Activated CD4-positive, alpha-beta T cell treated with anti-CD3 and anti-CD28 coated beads for 36 hours (primary cell): ENCODE measurements at places on chromosomes 2 and 18. TPM values are rescaled to one million over a fixed set of nuclear protein-coding genes. Genes with fewer than 3 reads are reported as not detected.
A peak's percentile ranks its signal among the peaks of the same experiment; 100 is the strongest.

Gene IL36G
- not detected for total RNA-seq

Gene SCLY
- total RNA-seq, result 60.5 TPM

- no peaks in the 10 kb centered on the region for H3K36me3 ChIP-seq
- peaks cover 11% of the 10 kb centered on the region for H3K4me1 ChIP-seq
- no peak overlapping the region for H3K27ac ChIP-seq
- H3K27me3 ChIP-seq, result peaks cover 4% of the 10 kb centered on the region
- DNase-seq, result no peak
- H3K4me3 ChIP-seq, result no peak overlapping the region
These were observed 7.8 kb downstream of the MERTK start for GRCh38 chr2:111905990-111906735.

DNA sequence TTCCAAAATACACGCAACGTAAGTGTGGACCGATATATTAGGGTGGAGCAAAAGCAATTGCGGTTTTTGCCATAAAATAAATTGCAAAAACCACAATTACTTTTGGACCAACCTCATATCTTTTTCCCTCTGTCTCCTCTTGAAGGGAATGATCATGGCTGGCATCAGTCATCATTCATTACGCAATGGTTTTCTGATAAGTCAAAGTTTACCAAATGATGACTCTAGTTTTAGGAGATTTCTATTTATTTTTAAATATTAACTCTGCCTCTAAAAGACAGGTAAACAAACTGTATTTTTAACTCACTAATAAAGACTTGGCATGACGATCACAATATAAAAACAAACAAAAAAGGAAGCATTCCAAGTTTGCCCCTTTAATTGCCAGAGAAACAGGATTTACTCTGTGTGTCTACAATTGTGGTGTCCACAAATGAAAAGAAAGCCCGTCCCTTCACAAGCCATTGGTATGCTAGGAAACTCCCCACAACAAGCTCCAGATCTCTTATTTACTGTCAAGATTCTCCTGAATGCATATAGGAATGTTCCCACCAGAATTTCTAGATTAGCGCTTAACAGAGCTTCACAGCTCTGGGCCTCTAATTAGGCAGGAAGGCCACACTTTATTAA lies 61.3 kb downstream of the IRS1 start:
- no peak for DNase-seq
- no peak overlapping the region for H3K27ac ChIP-seq
- H3K27me3 ChIP-seq, result no peaks in the 10 kb centered on the region
- H3K4me1 ChIP-seq, result peaks cover 9% of the 10 kb centered on the region

GRCh38 chr2:133941666-133942065 lies 312.2 kb upstream of the MGAT5 start:
- H3K4me1 ChIP-seq, result no peaks in the 10 kb centered on the region
- no peak overlapping the region for H3K27ac ChIP-seq
- no peaks in the 10 kb centered on the region for H3K36me3 ChIP-seq

GRCh38 chr2:24466871-24467870 lies 23.9 kb upstream of the NCOA1 start:
- H3K4me3 ChIP-seq, result no peak overlapping the region
- no peaks in the 10 kb centered on the region for H3K36me3 ChIP-seq
- H3K4me1 ChIP-seq, result no peaks in the 10 kb centered on the region
- DNase-seq, result no peak
- H3K27ac ChIP-seq, result no peak overlapping the region

Gene RTP5
- total RNA-seq, result not detected

Gene IL1F10
- not detected for total RNA-seq

Gene PARD3B
- not detected for total RNA-seq

Gene SOCS6
- total RNA-seq, result 2.1 TPM

GRCh38 chr2:212712466-212712865 lies 173.9 kb upstream of the ERBB4 start:
- H3K4me1 ChIP-seq, result no peaks in the 10 kb centered on the region
- no peaks in the 10 kb centered on the region for H3K36me3 ChIP-seq
- DNase-seq, result no peak
- no peak overlapping the region for H3K4me3 ChIP-seq

GRCh38 chr2:19140463-19141208 lies 217.8 kb downstream of the OSR1 start:
- H3K4me1 ChIP-seq, result no peaks in the 10 kb centered on the region
- no peaks in the 10 kb centered on the region for H3K36me3 ChIP-seq
- no peak overlapping the region for H3K27ac ChIP-seq

Gene DNAH7
- not detected for total RNA-seq

Gene IRS1
- 3.3 TPM for total RNA-seq

DNA sequence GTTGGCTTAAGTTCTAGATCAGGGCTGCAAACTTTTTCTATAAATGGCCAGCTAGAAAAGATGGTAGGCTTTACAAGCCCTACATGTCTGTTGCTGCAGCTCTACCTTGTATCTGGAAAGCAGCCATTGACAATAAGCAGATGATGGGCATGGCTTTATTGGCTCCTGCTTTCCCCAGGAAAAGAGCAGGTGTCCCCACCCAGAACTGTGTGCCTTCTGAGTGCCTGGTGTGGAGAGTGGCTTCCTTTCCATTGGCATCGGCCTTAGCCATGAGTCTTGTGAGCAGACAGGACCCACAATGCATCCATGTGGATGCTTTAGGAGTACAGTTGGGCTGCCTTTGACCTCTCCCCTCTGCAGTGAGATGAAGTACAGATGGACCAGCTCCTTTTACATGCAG lies 120.2 kb downstream of the CD8B2 start:
- no peaks in the 10 kb centered on the region for H3K36me3 ChIP-seq
- no peaks in the 10 kb centered on the region for H3K4me1 ChIP-seq

Gene M1AP
- 0.33 TPM for total RNA-seq

GRCh38 chr2:174802459-174802858 lies 38.2 kb upstream of the CHRNA1 start:
- H3K27me3 ChIP-seq, result no peaks in the 10 kb centered on the region
- no peak overlapping the region for H3K27ac ChIP-seq
- no peak for DNase-seq
- H3K36me3 ChIP-seq, result no peaks in the 10 kb centered on the region
- peaks cover 1% of the 10 kb centered on the region for H3K4me1 ChIP-seq

Gene CCDC150
- total RNA-seq, result 11.8 TPM

GRCh38 chr2:67797801-67798540 lies 264.8 kb downstream of the C1D start:
- H3K4me3 ChIP-seq, result no peak overlapping the region
- H3K4me1 ChIP-seq, result no peaks in the 10 kb centered on the region
- H3K27me3 ChIP-seq, result peaks cover 8% of the 10 kb centered on the region
- H3K36me3 ChIP-seq, result no peaks in the 10 kb centered on the region
- H3K27ac ChIP-seq, result no peak overlapping the region

DNA sequence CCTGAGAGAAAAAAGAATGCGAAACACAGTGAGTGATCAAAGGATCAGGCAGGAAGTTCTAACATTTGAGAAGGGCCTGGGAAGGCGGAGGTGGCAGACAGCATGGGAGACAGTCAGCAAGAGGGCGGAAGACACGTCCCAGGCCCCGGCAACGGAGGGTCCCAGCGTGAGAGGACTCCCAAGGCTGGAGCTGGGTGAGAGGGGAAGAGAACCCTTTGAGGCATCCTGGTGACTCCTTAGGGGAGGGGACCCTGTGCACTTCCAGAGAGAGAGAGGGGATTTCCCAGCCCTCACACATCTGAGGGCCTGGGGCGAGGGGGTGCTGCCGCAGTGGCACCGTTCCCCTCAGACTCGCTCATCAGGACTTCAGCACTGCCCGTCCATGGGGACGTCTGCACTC lies 133.4 kb downstream of the RTP5 start:
- no peak for DNase-seq
- H3K27ac ChIP-seq, result peak overlapping the region; percentile 53
- H3K36me3 ChIP-seq, result no peaks in the 10 kb centered on the region
- no peaks in the 10 kb centered on the region for H3K27me3 ChIP-seq
- H3K4me3 ChIP-seq, result no peak overlapping the region

DNA sequence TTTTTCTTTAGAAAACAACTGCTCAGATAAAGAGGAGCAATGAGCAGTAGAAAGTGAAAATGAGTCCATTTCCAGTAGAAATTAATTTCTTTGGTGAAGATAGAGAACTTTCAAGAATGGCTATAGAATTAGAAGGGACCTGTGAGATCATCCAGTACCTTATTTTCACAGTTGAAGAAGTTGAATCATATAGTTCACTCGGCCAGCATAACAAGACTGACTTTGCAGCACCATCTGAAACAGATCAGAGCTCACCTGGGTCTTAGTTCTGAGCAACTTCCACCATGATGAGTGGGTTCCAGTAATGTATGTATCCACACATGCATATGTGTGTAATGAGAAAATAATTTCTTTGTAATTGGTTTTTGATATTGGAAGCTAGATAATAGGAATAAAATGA lies 58.6 kb downstream of the CERS6 start:
- peaks cover 6% of the 10 kb centered on the region for H3K36me3 ChIP-seq
- H3K4me1 ChIP-seq, result peaks cover 25% of the 10 kb centered on the region

DNA sequence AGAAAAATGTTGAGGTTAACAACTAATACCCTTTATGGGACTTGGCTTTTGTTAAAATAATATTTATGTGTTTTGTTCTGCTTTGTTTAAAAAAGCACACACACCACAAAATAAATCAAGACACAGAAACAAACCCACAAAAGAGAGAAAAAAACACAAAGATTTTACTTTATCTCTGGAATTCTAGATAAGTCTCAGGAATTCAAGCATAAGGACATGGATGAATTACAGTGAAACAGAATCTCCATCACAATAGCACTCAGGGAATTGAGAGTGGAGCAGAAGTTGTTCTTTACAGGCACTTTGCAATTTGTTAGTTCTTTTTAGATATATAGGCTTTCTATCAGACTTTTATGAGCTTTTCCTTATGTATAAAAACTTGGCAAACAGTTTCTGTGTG lies 360.9 kb upstream of the ZC3H15 start:
- H3K36me3 ChIP-seq, result peaks cover 2% of the 10 kb centered on the region
- H3K4me1 ChIP-seq, result no peaks in the 10 kb centered on the region
- H3K27me3 ChIP-seq, result no peaks in the 10 kb centered on the region
- H3K4me3 ChIP-seq, result no peak overlapping the region
